NCI-H510A (cell line): ENCODE measurements at places on chromosomes 12 and 14.

- DNase-seq = no peak
These were observed 442.7 kb downstream of the BTG1 start for GRCh38 chr12:91702843-91703425.

DNA sequence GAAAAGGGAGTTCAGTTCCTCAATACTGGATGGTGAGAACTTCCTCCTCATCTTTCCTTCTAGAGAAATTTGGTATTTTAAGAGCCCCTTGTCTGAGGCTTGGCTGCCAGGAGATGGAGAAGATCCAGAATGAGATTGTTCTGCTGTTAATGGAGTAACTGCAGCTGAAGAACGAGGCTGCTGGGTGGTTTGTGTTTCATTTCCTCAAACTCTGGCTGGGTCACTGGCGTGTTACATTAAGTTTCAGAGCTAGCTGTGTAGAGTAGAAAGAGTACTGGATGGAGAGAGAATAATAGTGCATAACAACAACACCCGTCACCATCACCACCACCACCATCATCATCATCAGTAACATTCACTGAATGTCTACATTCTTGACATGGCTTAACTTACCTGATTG is 325.0 kb upstream of the TBX3 start:
- no peak for DNase-seq

GRCh38 chr12:95325501-95325900 is 107.9 kb downstream of the VEZT start:
- DNase-seq = no peak

DNA sequence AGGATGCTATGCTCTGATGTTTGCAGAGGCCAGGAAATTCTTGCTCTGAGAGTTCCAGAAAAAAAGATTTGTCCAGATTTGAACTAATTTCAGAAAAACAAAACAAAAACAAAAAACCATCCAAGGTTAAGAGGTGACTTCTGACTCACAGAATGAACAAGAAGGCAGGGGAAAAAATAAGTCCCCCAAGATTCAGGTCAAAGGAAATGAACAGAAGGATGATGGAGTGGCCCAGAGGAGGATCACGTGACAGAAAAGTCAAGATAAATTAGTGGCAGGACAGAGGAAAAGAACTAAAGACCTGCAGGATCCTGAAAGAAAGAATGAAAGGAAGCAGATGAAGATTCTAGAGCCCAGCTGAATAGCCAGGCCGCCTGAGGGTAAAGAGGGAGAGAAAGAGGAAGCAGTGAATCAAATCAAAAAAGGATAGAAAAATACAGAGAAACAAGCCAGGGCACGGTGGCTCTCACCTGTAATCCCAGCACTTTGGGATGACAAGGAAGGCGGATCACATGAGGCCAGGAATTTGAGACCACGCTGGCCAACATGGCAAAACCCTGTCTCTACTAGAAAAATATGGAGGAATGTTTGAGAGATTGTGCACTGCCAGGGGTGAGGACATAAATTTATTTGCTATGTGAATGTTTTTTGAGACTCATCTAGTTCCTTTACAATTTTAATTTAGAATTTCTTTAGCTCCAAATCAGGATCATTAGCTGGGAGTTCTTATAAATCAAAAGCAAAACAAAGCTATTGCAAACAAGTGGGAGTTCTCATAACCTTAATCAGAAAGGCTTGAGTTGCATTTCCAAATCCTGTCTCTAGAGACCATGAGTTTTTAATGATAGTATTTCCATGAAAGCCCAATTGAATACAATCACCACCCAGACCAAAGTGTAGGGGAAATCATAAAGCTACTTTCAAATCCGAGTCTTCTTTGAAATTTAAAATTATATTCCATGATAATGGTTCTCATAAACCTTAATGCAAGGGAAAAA is 217.1 kb upstream of the PLEKHG7 start:
- no peak for DNase-seq

- no peak for DNase-seq
These were observed 23.4 kb upstream of the PRIMA1 start for GRCh38 chr14:93811676-93812075.

GRCh38 chr14:104223101-104224041 is 85.0 kb downstream of the KIF26A start:
- peak; percentile 91 for DNase-seq

GRCh38 chr12:57603815-57604453 is 690 bp upstream of the DTX3 start:
- no peak for DNase-seq

DNA sequence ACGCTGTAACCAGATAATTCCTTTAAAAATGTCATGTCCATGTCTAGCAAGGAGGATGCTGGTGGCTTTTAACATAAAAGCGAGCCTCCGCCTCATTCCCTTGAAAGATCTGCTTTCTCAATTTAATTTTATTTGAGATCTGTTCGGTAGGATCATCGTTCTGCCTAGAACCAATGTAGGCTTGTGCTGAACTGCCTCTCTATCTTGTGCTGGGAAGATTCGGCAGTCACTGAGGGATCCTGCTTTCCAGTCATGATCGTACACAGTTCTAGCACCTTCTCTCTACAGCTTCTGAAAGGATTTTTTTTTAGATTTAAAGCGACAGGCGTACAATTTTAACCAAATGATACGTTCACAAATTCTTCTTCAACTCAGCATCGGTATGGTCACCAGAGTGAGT is 54.3 kb downstream of the PEBP1 start:
- no peak for DNase-seq

- DNase-seq = no peak
These were observed 49.4 kb downstream of the LRRC9 start for GRCh38 chr14:59969319-59969718.

DNA sequence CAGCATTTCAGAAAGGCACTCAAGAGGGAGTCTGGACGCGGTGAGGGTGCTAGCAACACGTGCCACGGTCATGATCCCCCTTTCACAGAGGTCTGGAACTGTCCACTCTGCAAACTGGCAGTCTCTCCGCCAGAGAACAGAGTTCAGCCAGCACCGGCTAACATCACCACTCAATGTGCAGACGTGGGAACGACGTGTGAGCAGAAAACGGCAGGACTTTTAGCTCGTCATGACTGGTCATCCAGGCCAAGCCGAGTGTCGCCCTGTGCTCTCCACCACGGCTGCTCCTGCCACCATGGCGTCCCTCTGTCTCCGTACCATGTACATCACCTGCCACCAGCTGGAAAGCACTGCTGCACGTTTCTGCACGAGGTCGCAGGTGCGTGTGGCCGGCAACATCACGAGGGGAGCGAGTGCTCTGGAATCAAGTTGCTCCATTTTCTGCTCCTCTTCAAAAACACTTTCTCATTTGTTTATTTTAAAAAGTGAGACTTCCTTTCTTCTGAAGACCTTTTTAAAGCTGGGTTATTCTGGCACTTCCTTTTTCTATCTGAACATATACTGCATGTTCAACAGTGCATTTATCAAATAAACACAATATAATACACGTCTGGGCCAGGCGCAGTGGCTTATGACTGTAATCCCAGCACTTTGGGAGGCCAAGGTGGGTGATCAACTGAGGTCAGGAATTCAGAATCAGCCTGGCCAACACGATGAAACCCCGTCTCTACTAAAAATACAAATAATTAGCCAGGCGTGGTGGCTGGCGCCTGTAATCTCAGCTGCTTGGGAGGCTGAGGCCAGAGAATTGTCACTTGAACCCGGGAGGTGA is 28.0 kb downstream of the SLC15A4 start:
- DNase-seq = no peak

DNA sequence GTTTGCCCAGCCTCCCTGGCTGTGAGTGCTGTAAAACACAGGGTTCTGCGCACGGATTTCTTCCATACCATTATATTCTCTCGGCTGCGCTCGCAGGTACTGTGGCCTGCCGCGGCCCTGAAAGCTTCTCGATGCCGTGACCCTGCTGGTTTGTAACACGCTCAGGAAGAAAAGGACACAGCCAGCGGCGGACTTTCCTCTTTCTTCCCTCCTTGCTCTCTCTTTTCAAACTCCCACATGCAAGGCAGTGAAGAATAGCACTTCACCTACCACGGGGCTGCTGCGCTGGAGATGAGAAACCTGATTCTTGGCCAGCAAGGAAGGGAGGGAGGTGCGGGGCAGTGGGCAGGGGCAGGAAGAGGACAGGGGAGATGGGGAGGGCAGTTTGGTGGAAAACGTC is 130.2 kb downstream of the RBM19 start:
- no peak for DNase-seq

DNA sequence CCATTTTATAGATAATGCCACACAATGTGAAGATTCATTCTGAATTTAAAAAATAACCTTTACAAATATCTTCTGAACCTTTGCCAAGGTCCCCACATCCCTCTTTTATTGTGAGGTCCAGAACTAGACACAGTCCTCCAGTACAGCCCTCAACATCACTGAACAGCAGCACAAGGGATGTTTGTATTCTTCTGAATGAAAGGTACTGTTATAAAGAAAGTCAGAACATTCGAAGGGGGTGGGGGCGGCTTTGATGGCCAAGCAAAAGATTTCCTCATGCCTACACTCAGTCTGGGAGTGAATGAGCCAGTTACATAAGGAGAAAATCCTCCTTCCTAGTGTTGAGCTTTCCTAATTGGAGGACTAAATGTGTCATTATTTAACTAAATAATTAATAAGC is 77.3 kb downstream of the PPM1A start:
- DNase-seq = no peak

GRCh38 chr14:100323121-100323941 is at the start of gene SLC25A47:
TSS of gene SLC25A47 (plus strand) at chr14:100323339. CDS start at chr14:100323415, 76 bp downstream.
- no peak for DNase-seq

GRCh38 chr14:88388741-88389282 is 3.4 kb downstream of the SPATA7 start:
- no peak for DNase-seq

DNA sequence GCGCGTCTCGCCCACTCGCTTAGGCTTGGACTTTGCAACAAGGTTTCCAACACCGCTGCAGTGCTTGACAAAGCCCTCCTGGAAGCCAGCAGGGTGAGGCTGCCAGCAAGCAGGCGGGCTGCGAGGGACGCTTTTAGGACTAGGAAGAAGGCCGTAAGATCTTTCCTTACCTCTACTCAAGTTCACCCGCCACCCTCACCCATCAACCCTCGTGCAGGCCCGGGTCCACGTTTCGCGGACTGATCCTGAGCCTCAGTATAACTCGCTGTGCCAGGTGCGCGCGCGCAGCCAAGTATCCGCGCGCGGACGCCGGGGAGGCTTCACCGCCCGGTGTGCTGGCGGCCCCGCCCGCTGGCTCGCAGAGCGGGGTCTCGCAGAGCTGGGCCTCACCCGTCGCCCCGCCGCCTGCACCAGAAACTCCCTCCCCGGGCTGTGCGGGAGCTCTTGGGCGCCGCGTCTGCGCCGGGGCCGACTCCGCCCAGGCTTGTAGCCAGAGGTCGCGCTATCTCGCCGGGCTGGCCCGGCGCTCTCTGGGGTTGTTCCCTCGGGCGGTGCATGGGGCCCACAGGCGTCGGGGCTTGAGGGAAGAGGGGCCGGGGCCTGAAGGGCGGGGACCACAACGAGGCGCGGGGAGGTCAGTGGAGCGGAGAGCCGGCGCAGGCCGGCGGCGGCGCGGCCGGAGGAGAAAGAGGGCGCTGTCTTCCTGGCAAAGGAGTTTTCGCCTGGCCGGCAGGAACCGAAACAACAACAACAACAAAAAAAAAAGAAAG is 7.6 kb upstream of the SIX1 start:
- peak; percentile 89 for DNase-seq

DNA sequence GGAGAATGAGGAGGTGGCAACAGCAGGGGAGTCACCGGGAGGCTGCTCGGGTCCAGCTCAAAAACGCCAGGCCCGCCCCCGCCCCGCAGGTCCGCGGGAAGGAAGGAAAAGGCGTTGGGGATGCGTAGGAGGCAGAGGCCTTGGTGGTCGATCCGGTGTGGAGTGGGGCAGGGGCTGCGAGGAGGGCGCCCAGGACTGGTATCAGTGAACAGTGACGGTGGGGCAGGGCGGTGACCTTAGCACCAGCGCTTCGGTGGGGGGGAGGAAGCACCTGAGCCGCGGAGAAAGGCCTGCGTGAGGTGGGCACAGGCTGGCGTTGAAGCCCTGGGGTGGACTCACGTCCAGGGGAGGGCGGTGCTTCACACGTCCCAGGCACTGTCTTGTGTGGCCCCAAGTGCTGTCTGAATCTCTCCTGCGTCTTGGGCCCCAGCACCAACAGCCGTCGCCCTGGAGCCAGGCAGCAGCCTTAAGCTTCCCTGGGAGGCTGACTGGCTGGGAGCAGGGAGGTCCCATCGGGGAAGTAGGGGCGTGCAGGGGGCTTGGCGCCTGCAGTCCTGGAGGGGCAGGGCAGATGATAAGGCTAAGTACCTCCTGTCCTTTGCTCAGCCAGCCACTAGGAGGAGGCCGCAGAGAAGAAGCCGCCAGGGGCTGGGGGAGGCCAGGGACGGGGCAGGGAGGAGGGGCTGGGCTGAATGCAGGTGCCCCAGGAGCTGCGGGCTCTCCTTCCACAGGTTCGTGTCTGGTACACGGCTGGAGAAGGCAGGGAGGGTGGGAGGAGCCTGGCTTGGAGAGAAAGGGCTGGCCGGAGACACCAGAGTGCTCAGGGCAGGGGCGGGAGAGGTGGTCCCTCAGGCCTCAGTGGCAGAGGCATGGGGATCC is 26.5 kb downstream of the ZBTB42 start:
- peak; percentile 39 for DNase-seq

- no peak for DNase-seq
These were observed 13.4 kb downstream of the TNFAIP2 start for GRCh38 chr14:103136388-103137271.

GRCh38 chr12:55727643-55728185 is 1.1 kb downstream of the CD63 start:
- no peak for DNase-seq

DNA sequence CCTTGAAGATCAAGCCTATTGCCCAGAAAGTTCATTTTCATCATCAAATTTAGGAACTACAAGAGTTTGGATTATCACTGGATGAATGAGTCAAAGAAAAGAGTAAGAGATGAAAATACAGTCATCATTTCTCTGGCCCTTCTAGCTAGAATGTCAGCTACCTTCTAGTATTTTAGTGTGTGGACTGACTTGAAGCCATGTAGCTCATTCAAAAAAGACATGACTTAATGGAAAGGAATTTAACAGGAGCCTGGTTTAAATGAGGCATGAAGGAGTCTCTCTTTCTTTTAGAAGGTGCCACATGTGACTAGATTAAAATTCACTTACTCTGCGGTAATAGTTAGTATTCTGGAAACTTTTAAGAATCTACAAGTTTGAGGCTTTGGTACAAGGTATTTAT is 7.1 kb downstream of the PTHLH start:
- DNase-seq = no peak

DNA sequence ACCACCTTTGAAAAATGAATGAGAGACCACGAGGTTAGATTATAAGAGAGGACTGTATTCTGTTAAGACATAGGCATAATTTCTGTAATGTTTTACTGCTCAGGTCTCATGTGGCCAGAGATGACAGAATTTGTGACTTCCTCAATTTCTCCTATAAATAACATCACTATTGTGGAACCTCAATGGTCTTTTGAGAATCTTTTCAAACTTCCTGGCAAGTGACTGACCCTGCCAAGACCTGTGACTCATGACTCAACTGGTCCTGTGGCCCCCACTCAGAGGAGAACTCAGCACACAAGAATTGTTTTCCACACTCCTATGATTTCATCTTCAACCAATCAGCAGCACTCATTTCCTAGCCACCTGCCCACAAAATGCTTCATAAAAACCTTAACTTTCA is 508.2 kb upstream of the ATP2B1 start:
- no peak for DNase-seq

GRCh38 chr12:82817368-82817767 is 130.7 kb downstream of the TMTC2 start:
- no peak for DNase-seq

- DNase-seq = no peak
These were observed 13.1 kb downstream of the NT5DC3 start for GRCh38 chr12:103827911-103828391.

- no peak for DNase-seq
These were observed 717 bp downstream of the UBC start for GRCh38 chr12:124913474-124914391.

- DNase-seq = no peak
These were observed 881.3 kb upstream of the SEL1L start for GRCh38 chr14:82414853-82415539.
